ENCODE measurements at places on chromosomes 7 and 10.

DNA sequence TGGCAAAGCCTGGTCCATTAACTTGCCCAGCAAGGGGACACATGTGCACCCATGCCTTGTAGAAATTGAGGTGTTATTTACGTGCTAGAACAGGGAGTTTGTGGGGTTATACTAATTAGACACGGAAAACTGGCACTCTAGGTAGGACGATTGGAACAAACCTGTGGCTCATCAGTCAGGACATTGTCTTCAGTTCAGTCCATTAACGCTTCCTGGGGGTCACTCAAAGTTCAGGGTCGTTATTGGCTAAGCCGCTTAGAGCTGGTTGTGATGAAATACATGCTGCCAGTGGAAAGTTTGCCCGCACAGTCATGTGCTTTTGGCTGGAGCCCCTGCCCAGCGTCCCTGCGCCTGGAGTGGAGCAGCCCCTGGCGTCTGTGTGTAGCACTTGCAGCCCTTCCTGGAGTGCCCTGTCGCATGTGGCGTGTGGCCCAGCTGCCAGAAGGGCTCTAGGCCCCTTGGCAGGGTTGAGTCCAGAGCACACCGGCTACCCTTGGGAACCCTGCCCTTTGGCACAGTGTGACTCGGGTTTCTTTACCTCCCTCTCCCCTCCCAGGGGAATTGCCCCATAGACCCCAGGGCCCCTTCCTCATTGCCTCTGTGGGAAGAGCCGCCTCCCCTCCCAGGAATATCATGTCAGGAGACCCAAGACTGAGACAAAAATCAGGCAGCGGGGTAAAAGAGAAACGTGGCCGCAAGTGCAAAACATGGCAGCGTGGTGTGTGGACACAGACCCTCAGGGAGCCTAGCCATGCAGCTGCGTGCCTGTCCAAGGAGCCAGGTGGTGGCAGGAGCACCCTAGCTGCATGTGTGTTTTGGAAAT, 9.8 kb downstream of the ZNF775 start:
- no peak for DNase-seq

GRCh38 chr10:75394221-75394620, 7.3 kb downstream of the ZNF503 start:
- no peak for DNase-seq

DNA sequence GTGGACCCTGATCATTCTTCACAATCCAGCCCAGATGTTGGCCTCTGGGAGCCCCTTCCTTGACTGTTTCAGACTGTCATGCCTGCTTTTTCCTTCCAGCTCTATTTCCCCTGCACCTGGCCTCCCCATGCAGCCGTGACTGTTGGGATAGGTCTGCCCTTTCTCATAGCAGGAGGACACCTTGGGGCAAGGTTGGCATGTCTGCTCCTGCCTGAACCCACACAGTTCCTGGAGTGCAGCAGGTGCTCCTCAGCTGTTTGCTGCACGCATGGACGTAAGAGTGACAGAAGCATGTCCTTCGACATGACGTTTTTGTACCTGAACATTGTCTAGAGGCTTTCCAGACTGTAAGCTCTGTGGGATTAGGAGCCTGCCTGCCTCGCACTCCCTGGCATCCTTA, 24.0 kb downstream of the POR start:
- DNase-seq = no peak

DNA sequence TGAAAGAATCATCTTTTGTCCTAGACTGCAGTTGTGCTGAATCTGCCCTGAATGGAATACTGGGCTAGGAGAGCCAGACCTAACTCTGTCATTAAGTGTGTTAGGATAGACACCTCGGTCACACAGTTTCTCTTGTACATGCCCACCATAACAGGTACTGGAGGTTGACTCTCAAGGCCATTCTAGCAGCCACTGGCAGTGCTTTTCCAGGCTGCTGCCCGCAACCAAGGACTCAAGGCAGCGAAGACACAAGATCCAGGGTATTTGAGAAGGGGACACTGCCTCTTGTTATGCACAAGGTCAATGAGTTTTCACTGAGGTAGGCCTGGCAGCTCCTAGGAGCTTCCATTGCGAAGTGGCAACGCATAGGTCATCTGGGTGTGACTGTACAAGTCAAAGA, 70.6 kb upstream of the ZNF746 start:
- no peak for DNase-seq

- no peak for DNase-seq
Measured at GRCh38 chr10:16787361-16787791, 29.8 kb downstream of the RSU1 start.

GRCh38 chr10:132925071-132925561, 17.3 kb downstream of the CFAP46 start:
- DNase-seq = no peak

DNA sequence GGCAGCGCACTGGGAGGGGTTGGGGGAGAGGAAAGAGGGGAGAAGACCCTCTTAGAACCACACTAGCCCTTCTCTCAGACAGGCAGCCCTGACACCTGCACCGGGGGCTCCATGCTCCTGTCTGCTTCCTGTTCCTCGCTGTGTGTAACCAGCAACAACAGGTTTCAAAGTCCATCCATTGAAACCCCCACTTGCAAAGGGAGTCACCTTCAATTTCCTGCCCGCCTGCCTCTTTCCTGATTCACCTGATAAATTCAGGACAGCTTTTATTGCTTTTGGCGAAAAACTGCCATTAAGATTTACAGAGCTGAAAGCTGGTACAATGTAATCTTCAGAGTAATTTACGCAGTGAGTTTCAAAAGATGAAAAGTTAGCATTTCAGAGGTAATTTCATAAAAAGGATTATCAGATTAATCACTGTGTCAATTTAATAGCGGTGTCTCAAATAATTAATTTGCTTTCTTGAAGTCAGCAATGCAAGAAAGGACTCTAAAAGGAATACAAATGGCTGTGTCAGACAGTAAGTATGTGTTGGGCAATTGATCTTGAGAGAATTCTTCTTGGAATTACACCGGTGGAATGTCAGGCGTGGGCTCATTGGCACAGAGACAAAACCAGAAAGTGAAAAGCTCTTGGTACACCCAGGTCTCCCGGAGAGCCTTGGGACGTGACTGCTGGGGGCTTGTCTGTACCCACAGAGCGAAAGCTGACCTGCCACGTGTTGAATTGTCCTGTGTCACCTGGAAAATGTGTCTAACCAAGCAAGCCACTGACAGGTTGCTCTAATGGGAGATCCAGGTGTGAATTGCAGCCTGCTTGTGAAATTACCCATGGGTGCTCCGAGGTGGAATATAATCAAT, 60.7 kb downstream of the TMEM209 start:
- DNase-seq = no peak

DNA sequence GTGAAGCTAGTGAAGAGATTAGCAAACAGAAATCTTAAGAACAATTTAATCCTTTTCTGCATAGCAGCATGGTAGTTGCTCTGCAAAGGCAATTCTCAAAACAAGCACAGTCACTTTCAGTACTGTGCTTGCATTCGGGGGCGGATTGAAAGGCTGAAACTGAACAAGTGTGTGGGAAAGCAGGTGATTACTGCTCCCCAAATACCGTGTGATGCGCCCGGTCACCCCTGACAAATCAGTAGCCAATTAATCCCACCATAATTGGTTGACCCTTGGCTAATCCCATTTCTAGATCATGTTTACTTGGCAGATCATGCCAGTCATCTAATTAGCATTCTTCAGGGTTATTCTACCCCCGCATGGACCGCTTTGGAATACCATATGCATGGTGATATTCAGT, 76.5 kb upstream of the ADRB1 start:
- no peak for DNase-seq

GRCh38 chr7:130943336-130943901, 209.4 kb upstream of the KLF14 start:
- no peak for DNase-seq

DNA sequence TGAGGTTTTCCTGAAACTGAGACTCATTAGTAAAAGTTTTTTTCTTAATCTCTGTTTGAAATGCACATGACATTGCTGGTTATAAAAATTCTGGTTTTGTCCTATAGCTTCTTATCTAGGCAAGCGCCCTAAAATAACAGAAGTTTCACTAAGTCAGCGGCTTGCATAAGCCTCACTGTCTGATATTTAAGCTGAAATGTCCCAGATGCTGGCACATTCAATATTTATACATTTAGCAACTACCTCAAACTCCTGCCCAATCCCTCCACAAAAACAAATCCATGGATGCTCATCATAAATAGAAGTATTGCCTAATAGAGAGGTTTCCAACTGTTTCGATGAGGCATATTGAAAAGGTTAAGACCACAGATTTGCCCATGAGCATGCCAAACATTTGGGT, 83.1 kb upstream of the EGR2 start:
- DNase-seq = no peak

DNA sequence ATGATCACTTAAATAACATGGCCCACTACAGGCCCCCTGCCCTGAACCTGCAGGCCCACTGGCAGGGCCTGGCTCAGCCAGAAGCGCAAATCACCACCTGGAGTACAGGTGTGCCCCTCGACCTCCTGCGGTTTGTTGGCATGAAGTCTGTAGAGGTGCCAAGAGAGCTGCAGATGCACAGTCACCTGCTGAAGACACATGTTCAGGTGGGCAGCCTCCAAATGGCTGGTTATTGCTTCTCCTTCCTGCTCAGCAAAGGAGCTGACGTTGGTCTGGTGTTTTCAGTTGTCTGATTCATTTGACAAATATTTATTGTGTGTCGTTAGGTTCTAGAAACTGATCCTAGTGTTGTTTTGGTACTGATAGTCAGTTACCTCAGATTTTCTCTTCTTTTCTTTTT, 29.0 kb downstream of the DHTKD1 start:
- no peak for DNase-seq

GRCh38 chr7:128783143-128783861, 7.7 kb upstream of the OPN1SW start:
- peak; percentile 65 for DNase-seq

DNA sequence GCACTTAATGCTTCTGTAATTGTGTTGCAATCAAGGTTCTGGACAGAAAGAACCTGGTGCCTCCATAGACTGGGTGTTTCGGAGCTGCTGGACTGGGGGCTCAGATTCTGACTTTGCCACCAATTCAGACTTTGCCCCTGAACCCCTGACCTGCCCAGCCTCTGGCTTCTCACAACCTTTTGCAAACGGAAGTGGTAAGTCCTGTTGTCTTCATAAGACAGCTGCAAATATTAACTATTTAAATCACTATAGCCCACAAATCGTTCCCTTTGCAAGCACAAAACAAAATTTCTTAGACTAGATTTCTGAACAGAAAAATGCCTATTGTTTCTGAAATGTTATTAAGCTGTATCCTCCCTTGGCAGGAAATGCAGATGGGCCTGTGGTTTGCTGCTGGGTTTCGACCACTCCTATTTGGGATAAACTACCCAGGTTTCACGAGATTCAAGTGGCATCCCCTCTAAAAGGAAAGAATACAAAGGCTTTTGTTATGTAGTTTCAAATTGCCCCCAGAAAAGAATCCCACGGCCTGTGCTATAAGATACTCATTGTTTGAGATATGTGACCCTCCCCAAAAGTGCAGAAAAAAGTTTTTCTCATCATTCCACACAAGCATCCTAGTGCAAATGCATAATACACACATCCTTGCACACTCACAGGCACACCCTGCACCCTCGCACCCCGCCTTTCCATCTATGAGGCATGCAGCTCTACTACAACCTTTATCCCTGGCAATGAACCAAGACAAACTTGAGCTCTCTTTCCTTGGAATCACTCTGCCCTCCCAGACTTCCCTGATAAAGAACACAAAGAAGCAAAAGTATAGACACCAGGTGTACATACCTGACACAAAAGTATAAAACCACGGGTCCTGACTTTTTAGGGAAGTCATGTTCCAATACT, 209.1 kb downstream of the PRPF18 start:
- no peak for DNase-seq

- no peak for DNase-seq
Measured at GRCh38 chr10:71964098-71964742, at the start of gene CHST3. Gene CHST3 (plus strand): TSS chr10:71964395. CDS start chr10:72005843, 41,448 bp downstream.

GRCh38 chr10:133346413-133346812, 760 bp upstream of the PRAP1 start:
- DNase-seq = no peak

DNA sequence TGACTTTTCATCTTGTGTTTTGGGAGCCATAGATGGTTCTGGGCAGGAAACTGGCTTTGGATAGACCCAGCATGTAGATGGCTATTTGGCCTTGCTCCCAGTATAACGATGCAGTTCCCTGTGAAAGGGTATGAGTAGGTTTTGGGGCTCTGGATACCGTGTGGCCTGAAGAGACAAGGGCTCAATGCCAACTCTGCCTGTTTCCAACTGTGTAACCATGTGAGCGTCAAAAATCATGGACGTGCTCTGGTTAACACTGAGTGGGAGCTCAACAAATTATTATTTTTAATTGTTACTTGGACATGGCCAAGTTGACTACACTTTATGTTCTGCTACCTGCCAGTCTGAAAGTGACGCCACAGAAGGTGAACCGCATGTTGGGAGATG, 41.8 kb downstream of the EGFR start:
- DNase-seq = no peak

GRCh38 chr10:58157076-58157766, 110.5 kb downstream of the IPMK start:
- no peak for DNase-seq

DNA sequence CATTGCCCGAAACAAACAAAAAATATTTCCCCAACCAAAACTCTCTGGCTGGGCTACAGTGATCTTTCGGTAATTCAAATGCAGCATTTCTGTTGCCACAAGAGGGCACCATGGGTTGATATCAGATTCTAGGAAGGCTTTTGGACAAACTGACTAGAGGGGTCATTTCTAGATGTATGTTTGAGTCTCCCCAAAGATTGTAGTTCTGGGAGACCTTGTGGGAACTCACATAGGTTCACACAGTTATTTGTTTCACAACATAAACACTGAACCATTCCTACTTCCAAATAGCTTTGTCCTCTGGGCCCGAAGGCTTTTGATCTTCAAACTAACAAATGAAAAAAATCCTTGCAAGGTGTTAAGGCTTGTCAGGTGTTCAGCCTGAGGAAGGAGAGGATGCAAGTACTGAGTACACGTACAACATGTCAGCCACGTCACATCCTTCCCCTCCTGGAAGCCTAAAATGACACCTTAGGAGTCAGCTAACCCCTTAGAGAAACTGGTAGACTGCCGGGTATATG, 37.0 kb upstream of the IL15RA start:
- no peak for DNase-seq

GRCh38 chr7:47651355-47652317, 69.7 kb upstream of the TNS3 start:
- DNase-seq = no peak

DNA sequence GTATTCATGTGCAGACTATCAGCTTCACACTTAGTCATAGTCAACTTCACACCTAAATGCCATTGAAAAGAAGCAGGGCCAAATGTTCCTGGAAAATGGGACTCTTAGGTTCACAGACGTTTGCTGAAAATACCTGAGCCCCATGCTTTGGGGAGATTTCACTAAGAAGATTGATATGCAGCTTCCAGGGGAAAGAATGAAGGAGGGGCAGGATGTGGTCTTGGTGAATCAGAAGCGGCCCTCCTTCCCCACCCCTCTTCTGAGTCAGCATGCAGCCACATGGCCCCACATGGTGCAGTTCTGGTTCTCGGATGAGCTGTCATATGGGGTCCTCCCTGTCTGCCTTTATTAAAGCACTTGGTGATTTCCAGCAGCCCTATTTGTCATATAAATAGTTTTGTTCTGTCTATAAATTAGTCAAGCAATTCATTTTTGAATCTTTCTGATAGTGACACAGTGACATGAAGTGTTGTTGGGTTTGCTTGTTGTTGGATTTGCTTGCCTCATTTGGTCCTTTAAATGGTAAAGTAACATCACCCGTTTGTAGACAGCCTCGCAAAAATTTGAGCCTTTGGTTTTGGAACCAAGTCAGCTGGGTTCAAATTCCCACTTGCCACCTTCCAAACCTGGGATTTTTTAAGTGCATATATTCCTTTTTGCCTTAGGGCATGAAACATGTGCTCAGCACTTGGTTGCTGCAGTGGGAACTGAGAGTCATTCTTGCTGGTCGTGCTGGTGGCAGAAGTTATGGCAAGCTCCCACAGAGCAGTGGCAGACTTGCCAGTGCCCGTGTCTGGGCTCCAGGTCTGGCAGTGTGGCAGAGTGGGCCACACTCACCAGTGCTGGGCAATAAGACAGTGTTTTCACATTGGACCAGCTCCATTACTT, 68.1 kb upstream of the CDK6 start:
- DNase-seq = peak; percentile 82

Data from GM06990 (cell line).